Stimulated activated CD8-positive, alpha-beta memory T cell treated with anti-CD3 and anti-CD28 coated beads, Interleukin-7, amount 100 ng/mL, for 1 hour (primary cell): ENCODE measurements at places on chromosomes 6 and 20.

DNA sequence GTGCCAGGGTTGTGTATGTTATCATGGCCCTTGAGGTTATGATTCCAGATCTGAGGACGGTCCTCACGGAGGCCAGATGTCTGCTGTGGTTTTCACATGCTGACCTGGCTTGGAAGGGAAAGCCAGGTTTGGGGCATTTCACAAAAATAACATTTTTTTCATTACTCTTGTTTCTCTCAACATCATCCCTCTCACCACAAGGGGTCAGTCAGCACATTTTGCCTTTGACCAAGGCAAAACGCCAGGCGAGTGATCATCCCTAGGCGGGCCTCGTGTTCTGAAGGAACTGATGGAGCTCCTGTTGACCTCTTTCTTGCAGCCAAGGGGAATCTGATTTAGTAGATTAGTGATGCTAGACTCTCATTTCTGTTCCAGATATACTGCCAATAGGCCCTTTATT lies 133.5 kb downstream of the TBC1D7 start:
- no peak for DNase-seq

DNA sequence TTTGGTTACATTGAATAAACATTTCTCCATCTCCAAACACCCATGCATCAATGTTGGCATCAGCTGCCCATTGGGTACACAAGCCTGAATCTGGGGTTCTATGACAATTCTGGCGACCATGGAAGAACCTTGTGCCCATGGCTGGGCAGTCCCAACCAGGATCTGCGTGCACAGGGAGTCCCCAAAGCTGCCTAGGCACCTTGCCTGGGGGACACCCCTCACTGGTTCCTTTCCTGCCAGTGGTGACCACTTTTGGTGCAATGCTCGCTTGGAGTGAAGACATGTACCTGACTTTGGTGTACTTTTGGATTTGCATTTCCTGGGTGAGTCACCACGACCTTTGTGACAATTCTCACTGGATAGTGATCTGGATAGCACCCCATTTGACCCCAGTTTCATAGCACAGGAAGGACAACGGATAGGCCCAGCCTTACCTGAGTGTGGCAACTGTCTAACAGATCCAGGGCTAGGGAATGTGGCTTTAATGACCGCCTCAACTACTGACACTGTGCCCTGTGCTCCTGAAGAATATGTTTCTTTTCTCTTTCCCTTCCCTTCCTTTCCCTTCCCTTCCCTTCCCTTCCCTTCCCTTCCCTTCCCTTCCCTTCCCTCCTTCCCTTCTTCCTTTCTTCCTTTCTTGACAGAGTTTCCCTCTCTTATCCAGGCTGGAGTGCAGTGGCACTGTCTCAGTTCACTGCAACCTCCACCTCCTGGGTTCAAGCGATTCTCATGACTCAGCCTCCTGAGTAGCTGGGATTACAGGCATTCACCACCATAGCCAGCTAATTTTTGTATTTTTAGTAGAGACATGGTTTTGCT lies 7.1 kb downstream of the SPINT3 start:
- no peak for DNase-seq

GRCh38 chr20:37383229-37383989 lies 37.5 kb downstream of the SRC start:
- DNase-seq: no peak

GRCh38 chr6:35629876-35630378 lies 58.8 kb downstream of the FKBP5 start:
- no peak for DNase-seq

DNA sequence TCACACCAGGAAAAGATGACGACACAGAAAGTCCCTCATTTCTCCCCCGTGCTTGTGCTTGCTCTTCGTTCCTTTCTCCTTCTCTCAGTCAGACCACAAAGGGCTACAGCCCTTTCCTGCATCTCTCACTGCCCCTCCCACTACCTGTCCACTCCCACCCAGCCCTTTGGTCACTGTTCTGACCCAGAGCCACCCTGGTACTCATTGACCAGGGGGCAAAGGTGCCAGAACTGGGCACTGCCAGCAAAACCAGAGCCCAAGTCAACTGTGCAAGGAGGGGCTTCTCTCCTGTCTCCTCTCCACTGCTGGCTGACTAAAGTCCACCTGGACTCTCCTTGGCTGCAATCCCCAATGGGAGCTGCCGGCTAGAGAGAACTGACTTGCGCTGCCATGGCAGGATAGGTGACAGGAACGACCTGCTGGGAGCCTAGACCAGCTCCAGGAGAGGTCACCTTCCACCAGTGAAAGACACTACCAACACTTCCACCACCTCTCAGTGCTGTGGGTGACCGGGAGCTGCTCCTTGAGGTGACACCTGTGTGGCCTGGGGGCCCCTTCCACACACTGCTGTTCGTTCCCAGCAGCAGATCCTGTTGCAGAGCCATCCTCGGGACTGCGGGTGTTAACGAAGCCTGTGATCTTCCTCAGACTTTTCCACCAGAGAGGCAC lies 32.8 kb downstream of the KCNK17 start:
- no peak for DNase-seq

DNA sequence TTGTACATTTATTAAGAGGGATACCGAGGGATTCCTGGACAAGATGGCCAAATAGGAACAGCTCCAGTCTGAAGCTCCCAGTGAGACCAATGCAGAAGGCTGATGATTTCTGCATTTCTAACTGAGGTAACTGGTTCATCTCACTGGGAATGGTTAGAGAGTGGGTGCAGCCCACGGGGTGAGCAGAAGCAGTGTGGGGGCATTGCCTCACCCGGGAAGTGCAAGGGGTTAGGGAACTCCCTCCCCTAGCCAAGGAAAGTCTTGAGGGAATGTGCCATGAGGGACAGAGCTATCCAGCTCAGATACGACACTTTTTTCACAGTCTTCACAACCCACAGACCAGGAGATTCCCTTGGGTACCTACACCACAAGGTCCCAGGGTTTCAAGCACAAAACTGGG lies 10.7 kb upstream of the TAAR2 start:
- DNase-seq: no peak

DNA sequence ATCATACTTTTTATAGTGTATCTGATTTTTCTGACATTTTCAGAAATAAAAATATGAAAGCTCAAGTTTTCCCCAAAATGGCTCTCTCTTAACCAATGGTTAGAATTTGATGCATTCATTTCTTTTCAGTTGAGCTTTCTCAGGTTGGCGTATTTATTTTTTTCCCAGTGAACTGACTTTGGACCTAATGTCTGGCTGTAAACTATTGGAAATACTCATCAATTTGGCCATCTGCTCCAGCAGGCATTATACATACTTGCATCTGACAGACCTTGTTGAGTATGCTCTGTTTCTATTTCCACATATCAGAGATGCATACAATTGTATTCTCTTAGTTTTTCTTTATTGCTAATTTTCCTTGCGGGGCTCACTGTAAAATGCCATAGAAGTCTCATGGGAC lies 1374.8 kb upstream of the MAP3K7 start:
- no peak for DNase-seq

- no peak for DNase-seq
Observed at GRCh38 chr6:157211603-157212455, 111.5 kb downstream of the TMEM242 start.

GRCh38 chr6:51616243-51616642 lies 471.2 kb downstream of the PKHD1 start:
- DNase-seq: no peak

DNA sequence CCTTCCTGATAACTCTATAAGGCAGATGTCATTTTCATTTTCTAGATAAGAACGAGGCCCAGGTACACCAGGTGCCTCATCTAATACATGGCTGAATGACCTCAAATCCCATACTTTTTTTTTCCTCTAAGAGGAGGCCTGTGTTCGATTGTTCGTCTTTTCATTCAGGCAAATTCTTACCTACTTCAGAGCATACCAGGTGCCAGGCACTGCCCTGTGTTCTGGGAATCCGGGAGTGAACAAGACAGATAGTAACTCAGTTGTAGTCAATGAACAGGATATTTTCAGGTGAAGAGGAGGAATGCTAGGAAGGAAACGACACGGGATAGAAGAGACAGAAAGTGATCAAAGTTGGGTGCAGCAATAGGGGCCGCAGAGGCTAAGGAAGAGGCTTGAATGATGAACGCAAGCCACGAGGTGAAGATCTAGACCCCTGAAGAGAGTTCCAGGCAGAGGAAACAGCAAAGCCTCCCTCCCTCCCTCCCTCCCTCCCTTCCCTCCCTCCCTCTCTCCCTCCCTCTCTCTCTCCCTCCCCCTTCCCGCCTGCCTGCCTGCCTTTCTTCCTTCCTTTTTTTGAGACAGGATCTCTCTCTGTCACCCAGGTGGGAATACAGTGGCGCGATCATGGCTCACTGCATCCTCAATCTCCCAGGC lies 150.1 kb upstream of the ZNF217 start:
- no peak for DNase-seq

DNA sequence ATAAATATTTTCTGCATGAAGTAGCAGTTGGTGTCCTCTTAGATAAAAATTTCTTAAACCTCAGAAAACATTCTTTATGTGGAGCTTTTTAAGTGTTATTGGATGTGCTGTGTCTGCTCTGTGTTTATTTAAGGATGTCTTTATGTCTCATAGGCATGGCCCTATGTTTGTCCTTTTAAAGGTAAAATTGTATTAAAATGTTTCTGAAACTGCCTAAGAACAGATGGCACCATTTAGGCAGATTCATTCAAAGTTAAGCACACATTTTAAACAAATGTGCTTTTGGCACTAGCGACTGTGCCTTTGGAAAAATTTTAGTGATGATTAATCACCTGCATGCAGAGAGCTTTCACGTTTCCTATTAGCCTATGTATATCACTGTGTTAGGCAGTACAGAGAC lies 125.2 kb downstream of the KIF6 start:
- no peak for DNase-seq

DNA sequence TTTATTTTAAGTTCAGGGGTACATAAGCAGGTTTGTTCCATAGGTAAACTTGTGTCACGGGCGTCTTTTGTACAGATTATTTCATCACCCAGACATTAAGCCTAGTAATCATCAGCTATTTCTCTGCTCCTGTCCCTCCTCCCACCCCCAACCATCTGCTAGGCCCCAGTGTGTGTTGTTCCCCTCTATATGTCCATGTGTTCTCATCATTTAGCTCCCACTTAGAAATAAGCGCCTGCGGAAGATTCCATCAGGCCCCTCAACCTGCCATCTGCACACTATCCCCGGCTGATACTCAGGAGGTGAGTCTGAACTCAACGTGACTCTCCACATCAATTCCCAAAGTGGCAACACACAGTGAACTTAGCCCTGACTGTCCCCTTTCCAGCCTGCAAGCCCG lies 228.0 kb upstream of the SYNDIG1 start:
- DNase-seq: no peak

GRCh38 chr6:107703606-107704005 lies 120.5 kb downstream of the SCML4 start:
- no peak for DNase-seq

DNA sequence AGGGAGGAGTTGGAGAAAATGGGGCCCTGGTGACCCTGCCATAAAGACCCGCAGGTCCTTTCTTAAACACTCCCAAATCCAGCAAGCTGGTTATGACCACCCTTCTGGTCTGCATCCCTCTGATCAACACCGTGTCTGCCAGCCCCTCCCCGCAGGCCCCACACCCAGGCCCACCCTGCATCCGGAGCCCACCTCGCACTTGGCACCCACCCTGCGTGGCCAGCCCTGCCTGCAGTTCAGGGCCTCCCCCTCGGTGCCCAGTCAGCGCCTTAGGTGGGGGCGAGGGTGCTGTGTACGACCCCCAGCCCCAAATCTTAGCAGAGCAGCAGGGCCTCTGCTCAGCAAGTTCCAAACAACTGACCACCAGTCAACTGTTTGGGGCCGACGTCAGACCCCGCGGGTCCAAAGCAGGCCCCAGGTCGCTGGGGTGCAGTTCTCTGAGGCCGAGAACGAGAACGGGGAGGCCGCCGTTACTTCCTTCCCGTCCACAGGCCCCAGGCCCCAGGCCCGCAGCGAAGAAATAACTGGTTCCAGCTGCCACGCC lies 1.2 kb downstream of the ACSS1 start:
- DNase-seq: no peak

DNA sequence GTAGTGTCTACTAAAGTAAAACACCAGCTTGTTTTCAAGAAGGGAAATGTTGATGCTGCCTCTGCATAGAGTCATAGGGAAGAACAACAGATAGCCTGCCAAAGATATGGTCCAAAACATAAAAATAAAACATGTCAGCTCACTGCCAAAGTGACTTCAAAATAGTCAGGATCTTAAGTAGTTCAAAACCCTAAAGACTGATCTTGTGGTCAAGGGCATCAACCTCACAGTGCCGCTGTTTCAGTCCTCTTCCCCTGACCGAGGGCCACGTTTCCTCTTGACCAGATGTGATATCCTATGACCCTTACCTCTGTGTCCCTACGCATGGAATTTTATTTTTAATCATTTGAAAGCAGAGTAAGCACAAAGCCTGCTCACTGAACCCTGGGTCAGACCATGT lies 104.2 kb upstream of the CNKSR3 start:
- no peak for DNase-seq

DNA sequence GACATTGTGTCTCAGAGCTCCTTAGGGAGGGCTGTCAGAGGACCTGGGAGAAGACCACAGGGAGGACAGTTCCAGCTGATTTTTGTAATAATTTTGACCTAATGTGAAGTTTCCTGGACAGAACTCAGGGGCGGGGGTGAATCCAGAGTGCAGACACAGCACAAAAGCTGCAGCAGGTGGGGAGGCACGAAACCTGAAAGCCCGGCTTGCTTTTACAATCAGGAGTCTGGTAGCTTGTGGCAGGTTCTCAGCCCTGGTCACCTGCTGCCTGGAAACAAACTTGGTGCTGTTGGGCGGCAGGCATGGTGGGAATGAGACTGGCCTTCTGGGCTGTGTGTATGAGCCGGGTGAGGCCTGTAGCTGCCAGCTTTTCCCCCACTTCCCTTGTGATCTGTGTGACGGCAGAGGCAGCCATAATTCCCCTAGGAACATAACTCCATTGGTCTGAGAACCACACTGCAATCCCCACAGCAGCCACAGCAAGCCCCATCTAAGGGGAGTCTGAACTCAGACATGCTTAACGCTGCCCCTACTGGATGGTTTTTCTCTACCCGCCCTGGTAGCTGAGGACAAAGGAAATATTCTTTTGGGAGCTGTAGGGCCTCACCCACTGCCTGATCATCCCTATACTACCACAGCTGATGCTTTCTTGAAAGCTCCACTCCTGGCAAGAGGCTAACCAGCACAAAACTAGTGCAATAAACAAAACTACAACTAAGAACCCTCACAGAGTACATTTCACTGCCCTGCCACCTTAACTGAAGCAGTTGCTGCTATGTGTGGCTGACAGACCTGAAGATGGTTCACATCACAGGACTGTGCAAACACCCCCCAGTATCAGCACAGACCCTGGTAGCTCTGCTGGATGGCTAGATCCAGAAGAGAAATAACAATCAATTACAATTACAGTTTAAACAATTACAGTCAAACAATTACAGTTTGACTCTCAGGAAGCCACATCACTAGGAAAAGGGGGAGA lies 1055.1 kb upstream of the GJE1 start:
- no peak for DNase-seq

GRCh38 chr6:33591424-33592032 lies 11.5 kb upstream of the BAK1 start:
- no peak for DNase-seq
